ENCODE measurements at places on chromosomes 4 and X.

DNA sequence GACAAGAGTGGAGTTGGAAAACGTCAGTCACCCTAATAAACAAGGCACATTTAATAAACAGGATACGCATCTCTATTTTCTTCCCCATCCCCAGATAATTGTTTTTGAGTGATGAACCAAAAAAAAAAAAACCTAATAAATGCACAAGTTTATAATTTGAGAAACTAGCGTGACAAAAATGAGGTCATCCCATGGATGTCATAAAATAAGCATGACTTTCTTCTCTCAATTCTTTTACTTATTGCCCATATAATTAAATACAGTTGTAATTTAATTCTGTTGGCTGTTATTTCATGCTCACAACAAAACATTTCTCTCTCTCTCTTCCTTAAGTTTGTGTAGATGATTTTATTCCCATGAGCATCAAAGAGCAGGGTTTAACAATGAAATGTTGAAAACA lies 20.7 kb downstream of the PRKG2 start:
- no peak for DNase-seq

GRCh38 chr4:151315212-151315886 lies 10.1 kb downstream of the SH3D19 start:
- DNase-seq = no peak

- DNase-seq = no peak
These were observed at the start of gene PPP2R2C for GRCh38 chr4:6472387-6473263. Gene PPP2R2C (minus strand): TSS chr4:6472614. CDS start chr4:6472229, 385 bp downstream.

- DNase-seq = no peak
These were observed 36.7 kb downstream of the PSAPL1 start for GRCh38 chr4:7398104-7398423.

DNA sequence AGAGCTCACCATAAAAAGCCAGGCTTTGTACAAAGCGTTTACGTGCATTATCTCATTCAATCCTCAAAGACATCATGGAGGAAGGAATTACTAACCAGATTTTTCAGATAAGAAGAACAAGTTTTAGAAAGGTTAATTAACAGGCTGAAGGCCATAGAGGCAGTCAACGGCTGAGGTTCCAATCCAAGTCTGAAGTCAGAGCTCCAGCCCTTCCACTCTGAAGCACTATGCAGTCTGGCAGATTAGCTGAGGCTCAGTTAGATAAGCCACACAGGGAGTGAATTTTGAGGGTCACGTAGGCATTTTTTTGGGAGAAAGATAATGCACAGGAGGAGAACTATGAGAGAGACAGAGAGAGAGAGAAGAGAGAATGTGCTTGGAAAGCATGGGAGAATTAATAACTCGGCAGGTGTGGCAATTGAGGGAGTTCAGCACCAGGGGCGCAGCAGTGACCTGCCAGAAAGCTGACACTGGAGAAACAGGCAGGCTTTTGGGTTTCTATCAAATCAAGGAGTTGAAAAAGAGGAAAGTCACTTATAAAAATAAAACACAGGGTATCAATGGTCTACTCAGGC lies 116.5 kb upstream of the NAP1L5 start:
- no peak for DNase-seq

DNA sequence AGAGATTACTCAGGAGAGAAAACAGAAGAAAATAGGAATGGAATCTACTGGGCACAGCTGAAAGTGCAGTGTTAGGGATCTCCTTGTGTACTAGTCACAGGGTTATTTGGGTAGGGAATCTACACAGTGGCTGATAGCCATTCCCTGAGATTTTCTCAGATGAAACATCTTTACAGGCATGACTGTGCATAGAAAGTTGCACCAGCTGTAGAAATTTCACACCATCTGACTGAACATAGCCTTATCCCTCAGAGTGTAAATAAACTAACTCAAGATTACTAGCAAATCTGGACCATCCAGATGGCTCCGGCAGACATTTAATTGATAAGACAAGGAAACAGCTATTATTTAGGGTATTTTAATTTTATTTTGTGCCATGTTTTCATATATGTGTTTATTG lies 2053.5 kb upstream of the TENM3 start:
- DNase-seq = no peak

DNA sequence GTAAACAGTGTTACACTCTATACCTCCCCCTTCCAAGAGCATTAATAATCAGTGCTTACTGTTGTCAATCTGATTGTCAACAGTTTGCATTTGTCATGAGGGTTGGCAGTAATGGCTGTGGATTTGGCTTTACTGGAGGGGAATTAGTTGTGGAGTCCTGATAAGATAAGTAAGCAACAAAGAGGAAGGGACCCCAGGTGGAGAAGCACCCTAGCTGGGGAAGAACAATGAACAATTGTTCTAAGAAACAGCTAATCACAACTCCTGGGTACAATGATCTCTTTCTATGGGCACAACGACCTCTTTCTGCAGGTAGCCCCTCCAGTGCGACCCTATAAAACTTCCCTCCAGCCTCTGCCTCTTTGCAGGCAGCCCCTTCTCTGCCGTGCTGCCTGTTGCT lies 53.2 kb upstream of the CDKN2AIP start:
- DNase-seq = no peak

DNA sequence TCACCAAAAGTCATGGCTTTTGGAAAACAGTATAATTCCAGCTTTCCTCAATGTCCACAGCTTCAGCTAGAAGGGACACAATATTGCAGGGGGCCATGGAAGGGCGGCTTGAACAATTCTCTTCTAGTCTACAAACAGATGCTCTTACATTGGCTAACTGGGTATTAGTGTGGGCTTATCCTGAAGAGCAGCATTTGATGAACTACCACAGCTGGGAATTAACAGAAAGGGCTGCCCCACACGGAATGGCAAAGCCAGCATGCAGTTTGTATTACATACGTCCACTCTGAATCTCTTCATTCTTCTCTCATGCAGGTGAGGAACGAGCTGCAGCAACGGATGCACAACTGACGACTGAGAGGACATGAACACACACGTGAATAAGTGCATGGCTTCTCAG lies 13.0 kb upstream of the PDCL2 start:
- no peak for DNase-seq

Measured in cortex of kidney (tissue), 1 donor.